Inflammatory macrophage treated with lipopolysaccharide for 4 hours (primary cell): ENCODE measurements at places on chromosomes 13 and 19.

DNA sequence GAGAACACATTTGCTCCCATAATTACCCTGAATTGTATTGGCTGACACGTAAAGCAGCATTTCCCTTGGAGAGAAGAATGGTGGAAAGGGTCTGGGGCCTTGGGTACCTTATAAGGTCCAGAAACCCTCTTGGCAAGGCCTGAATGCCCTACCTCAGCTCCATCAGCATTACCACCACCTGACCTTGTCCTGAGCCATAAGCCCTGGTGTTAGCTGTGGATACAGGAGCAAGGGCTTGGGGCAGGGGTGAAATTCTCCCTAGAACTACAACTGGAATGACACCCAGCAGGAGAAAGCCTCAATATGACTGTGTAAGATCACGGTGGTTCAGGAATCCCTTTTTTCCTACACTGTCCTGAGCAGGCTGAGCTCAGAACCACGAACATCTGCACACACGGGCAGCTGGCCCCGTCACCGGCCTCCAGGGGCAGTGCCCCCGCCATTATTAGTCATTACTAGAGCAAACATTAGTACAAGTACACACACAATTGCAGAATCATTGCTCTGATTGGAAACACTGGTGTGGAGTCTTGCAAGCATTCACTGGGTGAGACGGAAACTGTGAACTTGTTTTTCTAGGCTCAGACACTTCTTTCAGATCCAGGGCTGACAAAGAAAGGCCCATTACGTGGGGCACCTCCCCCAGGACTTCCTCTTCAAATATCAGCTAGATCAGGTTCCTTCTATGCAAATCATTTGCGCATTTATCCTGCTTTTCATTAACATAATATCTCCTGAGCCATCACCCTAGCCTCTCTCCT, 26.8 kb upstream of the MTIF3 start:
- DNase-seq: peak; percentile 18

DNA sequence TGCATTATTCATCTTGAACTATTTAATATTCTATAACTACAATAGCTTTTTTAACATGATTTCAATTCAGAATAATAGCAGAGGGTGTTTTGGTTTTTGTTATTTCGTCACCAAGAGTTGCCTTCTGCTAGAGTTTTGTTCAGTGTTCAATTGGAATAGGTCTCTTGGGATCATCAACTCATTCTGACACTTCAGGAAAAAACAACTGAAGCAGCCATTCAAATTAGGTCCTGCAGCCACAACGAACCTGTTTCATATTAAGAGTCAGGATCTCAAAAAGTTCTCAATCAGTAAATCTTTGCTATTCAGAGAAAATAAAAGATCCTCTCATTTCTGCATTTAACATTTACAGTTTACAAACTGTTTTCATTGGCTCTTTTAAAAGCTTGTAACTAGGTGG, 2.4 kb upstream of the CHAMP1 start:
- DNase-seq: no peak

GRCh38 chr19:3862826-3863500, 5.9 kb downstream of the ZFR2 start:
- no peak for DNase-seq

- DNase-seq: no peak
Observed at GRCh38 chr19:13031917-13032623, 36.8 kb downstream of the NFIX start.

- DNase-seq: no peak
Observed at GRCh38 chr13:104586051-104586746, 1520.0 kb upstream of the SLC10A2 start.

GRCh38 chr13:84649853-84650252, 767.6 kb upstream of the SLITRK1 start:
- DNase-seq: no peak

- DNase-seq: peak; percentile 0
Observed at GRCh38 chr19:55857149-55857548, 20.8 kb downstream of the NLRP4 start.

DNA sequence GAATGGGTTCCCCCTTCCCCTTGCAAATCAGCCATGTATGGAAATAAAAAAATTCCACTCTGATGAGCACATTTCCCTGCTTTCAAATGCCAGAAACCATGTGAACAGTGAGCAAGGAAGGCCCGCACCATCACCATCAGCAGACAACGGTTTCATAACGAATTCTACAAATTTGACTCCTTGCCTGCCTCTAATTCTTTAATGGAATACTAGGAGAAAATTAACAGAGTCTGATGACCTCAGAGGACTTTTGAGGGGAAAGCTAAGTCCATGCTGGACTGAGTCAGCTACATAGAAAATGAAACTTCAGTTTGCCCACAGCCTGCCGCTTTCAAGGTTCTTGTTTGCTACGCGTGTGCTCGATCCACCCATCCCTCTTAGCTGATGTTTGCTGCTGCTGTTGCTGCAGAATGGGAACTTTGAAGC, 46.7 kb upstream of the KL start:
- peak; percentile 96 for DNase-seq

- DNase-seq: no peak
Observed at GRCh38 chr13:41643507-41643906, 186.2 kb downstream of the RGCC start.

GRCh38 chr13:42215578-42216421, 56.2 kb upstream of the AKAP11 start:
- DNase-seq: no peak

DNA sequence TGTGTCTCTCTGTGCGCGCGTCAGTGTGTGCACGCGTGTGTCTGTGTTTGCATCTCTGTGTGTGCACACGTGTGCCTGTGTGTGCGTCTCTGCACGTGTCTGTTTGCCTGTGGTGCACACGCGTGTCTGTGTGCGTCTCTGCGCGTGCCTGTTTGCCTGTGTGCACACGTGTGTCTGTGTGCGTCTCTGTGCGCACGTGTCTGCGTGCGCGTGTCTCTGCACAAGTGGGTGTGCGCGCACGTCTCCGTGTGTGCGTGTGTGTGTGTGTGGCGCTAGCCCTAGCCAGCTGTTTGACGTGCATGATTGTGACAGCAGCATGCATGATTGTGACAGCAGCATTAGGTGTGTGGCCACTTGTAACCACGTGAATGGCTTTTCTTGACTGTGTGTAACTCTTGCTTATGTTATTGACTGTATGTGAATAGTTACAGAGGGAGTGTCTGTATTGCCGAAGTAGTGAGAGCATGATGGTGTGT, 31.1 kb downstream of the ZNF146 start:
- DNase-seq: no peak

GRCh38 chr19:19651076-19651475, 7.6 kb upstream of the GMIP start:
- DNase-seq: no peak

GRCh38 chr19:8643860-8644653, 13.6 kb downstream of the NFILZ start:
- DNase-seq: no peak

- no peak for DNase-seq
Observed at GRCh38 chr19:19160461-19161035, 9.5 kb downstream of the MEF2B start.

DNA sequence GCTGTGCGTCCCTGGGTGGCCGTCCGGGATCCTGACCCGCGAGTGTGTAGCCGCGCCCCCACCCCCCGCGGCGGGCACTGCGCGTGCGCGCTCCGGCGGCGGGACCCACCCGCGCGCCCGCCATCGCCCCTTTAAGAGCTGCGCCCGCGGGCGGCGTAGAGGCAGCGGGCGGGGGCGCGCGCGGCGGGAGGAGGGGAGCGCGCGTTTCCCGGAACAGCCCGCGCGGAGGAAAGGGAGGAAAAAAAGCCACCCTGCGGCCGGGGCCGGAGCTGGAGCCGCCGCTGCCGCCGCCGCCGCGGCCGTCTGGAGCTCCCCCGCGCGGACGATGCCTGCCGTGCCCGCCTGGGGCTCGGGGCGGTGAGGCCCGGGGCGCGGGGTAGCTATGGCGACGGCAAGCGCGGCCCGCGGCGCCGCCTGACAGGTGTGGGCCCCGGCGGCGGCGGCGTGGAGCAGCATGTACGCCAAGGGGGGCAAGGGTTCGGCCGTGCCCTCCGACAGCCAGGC, at the start of gene SSBP4:
Gene SSBP4, plus strand, starts transcription at position 204 of the 504 bp plus-strand sequence. Its CDS starts 251 bp downstream, at position 455.
- DNase-seq: peak; percentile 67

- no peak for DNase-seq
Observed at GRCh38 chr19:1955171-1956121, 14.5 kb downstream of the CSNK1G2 start.
